ENCODE measurements at places on chromosomes 4 and X.

- DNase-seq = no peak
Observed at GRCh38 chrX:136584545-136584944, 52.5 kb downstream of the VGLL1 start.

DNA sequence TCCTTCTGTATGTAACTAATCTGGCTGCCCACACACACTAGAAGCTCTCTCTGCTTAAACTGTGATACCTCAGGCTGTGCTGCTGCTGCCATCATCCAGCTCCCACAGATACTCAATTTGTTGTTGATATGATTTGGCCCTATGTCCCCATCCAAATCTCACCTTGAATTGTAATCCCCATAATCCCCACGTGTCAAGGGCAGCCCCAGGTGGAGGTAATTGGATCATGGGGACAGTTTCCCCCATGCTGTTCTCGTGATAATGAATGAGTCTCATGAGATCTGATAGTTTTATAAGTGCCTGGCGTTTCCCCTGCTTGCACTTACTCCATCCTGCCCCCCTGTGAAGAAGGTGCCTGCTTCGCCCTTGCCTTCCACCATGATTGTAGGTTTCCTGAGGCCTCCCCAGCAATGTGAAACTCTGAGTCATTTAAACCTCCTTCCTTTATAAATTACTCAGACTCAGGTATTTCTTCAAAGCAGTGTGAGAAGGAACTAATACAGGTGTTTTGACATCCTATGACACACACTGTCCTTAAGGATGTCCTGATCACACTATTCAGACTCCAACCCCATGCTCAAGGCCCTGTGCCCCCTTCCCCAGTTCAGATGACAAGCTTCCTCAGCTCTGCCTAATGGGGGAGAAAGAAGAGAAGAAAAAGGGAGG is 2.9 kb upstream of the ATOH1 start:
- DNase-seq = no peak

- DNase-seq = no peak
Observed at GRCh38 chrX:111483881-111484280, 27.6 kb upstream of the SERTM2 start.

DNA sequence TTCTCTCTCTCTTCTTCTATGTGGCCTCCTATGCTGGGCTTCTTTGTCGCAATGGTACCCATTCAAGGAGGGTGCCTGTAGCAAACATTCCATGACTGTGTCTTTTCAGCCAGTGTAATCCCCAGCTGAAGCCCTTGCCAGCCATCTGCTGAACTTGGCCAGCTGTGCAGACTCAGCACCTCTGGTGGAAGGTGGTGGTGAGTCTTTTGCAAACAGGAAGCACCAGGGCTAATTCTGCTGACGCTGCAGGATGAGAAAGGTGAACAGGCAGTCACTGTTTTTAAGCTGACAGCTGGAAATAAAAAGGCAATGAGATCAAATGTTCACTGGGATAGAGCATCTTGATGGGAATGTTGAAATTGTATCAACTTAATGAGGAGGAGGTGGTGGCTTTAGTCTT is 298.7 kb upstream of the CLNK start:
- DNase-seq = no peak

DNA sequence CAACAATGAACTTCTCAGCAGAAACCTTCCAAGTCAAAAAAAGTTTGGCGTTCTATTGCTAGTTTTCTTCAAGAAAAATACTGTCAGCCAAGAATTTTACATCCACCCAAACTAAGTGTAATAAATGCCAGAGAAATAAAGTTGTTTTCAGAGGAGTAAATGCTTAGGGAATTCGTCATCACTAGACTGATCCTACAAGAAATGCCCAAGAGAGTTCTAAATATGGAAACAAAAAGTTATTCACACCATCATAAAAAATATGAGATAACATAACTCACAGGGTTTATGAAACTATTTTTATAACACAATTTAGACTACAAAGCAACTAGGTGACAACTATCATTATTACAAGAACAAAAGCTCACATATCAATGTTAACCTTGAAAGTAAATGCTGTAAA is 259.5 kb upstream of the GABRA2 start:
- no peak for DNase-seq

DNA sequence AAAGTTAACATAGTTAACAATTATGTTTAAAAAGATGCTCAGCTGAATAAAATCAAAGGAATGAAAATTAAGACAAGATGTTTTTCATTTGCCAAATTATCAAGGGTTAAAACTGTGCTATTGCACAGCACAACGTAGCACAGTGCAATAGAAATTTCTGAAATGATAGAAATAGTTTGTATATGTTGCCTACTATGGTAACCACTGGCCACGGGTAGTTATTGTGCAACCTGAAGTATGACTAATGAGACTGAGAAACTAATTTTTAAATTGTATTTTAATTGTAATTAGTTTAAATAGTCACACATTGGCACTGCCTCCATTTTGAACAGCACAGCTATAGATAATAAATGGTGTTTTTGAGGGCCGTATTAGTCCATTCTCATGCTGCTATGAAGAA is 343.1 kb upstream of the FAM241A start:
- no peak for DNase-seq

GRCh38 chrX:134623293-134624045 is 34.8 kb downstream of the PLAC1 start:
- no peak for DNase-seq

DNA sequence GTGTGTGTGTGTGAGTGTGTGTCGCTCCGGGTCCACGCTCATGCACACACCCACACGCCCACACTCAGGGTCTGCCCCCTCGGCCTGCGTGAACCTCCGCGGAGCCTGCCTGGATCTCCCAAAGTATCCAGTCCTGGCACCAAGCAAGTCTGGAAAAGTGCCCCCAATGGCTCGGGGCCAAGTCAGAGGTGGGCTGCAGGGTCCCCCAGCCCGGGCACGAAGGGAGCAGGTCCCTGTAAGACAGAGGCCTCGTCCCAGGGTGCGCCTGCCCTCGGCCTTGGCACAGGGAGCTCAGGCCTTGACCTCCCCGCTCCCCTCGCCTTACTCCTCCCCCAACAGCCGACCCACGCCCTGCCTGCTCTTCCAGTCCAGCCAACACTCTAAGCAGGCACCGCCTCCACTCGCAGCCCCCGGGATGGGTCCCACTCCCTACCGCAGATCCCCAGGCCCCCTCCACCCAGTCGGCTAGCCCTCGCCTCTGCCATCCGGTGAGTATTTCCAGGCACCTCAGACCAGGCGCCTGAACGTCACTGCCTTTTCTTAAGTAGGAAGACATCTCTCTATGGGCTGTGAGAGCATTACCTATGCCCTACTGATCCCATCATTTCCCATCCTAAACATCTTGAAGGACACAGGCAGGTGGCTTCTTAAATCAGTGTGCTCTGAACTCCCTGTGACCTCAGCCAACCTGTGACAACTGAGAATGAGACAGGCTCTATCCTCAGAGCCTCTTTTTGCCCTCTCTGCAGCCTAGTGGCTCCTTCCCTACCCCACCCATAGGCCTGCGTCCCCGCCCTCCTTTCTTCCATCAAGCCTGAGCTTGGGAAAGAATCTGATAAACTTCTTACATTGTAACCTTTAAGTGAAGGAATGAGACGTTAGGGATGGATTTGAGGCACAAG is 704 bp downstream of the FAM114A1 start:
- peak; percentile 23 for DNase-seq

DNA sequence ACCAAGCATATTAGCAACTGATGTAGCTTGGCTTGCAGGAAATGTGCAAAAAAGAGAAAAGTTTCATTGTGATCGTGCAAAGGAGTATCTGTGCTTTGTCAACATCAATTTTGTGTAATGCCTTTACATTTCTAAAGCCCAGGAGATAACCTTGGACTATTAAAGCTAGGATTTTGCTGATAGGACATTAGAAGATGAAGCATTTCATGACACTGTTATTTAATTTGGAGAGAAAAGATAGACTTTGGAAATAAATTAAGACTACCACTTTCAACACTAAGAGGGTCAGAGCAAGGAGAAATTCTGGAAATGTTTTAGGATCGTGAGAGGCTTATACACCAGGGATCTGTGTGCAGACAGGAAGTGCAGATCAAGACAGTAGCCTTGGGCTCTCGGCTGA is 120.6 kb upstream of the MID1 start:
- DNase-seq = no peak

DNA sequence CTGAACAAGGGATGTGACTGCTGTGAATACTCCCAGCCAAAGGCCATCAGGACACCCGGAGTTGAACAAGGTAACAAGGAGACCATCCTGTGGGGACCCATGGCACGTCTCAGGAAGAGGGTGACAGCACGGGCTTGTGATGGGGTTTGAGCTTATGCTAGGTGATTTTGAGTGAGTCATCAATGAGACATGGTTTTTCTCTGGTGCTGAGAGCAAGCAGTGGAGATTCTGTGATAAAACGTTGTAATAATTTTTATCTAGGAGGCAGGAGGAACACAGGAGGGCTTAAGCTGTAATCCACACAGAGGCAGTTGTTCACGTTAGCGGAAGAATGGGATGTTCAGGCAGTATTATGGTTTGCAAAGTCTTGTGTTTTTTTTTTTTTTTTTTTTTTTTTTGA is 36.0 kb downstream of the TRIML1 start:
- DNase-seq = no peak

DNA sequence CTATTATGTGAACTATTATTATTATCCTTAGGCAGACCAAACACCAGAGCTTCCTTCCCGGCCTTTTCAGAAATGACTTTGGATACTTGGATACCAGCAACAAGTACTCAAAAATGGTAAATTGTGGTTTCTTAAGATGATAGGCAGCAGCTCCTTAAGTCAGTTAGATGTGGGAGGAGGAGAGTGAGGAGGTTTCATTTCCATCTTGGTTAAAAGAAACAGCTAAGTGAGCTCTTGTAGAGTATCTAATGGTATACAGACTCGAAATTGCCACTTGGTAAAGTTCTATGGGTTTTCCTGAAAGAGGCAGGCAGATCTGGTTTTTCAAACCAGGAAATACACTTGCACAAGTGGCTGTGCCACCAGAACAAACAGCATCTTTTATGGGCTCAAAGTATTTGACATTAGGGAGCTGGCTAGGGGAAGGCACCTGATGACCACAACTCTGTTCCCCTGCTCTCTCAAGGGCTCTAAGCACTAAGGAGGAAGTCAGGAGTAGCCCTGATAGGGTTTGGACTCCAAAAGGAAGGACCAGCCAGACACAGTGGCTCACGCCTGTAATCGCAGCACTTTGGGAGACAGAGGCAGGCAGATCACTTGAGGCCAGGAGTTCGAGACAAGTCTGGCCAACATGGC is 130.9 kb downstream of the TMEM164 start:
- DNase-seq = peak; percentile 8

DNA sequence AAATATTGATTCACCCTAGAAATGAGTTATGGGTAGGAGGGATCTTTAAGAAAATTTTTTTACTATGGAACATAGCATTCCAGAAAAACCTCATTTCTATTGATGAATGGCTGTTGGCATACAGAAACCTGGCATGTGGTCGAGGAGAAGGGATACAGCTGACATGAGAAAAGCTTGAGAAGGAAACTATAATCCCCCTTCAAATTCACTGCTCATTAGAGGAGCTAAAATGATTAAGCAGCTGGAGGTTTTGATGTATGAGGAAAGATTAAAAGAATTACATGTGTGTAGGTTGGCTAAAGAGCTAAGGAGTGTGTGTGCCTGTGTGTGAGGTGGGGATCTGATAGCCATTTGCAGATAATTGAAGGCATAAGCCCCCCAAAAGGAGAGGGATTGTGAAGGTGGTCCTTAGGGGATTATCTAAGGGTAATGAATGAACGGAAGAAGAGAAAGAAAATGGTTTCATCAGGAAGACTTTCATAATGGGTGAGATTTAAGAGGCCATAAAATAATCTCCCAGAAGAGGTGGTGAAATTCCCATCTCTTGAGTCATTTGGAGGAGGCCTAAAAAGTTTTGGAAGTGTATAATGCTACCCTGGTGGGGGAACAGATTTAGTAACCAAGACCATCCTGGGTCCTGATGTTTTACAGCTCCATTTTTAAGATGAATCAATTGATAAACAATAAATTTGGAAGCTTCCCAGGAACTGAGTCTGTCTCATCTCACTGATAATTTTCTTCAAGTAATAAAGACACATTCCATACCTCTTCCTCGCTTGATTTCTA is 272.0 kb upstream of the HAND2 start:
- no peak for DNase-seq

DNA sequence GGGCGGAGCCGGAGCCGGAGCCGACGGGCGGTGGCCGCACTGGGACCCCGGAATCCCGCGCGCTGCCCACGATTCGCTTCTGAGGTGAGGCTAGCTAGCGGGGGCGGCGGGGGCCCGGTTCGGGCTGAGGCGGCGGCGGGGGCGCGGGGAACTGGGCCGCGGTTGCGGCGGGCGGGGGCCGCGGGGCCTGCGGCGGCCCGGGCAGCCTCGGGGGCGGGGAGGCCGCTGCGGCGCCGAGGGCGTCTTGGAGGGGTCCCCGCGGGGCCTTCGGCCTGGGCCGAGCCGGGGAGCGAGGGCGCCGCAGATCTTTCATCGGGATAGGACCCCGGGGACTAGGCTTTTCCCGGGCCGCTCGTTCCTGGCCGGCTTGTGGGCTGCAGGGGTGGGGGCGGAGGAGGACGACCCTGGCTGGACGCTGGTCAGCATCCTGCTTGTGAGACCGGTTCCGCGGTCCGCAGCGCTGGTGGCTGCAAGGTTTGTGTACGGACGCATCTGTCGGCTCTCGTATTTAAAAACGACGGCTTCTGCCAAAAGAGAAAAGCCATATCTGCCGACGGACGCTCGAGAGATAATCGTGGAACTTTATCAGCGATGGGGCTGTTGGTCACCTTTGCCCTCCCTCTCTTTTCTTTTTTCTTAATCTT is 419 bp downstream of the ADD1 start:
- DNase-seq = peak; percentile 53

- no peak for DNase-seq
Observed at GRCh38 chrX:18016941-18017340, 155.8 kb upstream of the RAI2 start.

- no peak for DNase-seq
Observed at GRCh38 chr4:24208691-24209090, 318.8 kb upstream of the PPARGC1A start.

- DNase-seq = no peak
Observed at GRCh38 chrX:136829413-136829812, 48.7 kb upstream of the ARHGEF6 start.

- DNase-seq = no peak
Observed at GRCh38 chr4:123919576-123920098, 523.0 kb downstream of the SPRY1 start.

- DNase-seq = no peak
Observed at GRCh38 chrX:150828785-150829184, 69.7 kb downstream of the CD99L2 start.

- peak; percentile 86 for DNase-seq
Observed at GRCh38 chr4:15004739-15005301, 2.5 kb downstream of the CPEB2 start.

GRCh38 chr4:110623718-110624397 is 981 bp upstream of the PITX2 start:
- no peak for DNase-seq

DNA sequence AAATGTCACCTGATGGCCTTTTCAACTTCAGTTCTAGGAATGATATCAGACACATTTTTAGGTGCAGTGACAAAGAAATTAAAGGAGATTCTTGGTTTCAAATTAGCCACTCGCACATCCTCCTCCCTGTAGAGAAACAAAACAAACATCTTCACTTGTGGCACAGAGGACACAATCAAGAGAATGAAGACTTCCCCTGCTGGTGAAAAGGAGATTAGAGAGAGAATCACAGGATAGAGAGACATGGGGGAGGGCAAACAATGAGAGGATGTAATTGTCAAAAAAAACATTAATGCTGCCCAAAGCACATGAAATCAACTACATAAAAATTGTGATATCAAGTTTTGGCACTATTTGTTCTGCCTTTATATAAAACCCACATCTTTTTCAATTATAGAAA is 34.5 kb downstream of the ACE2 start:
- no peak for DNase-seq

Measured in prostate gland (tissue), 2 donors.